Stimulated activated CD8-positive, alpha-beta memory T cell treated with anti-CD3 and anti-CD28 coated beads, Interleukin-12 subunit alpha, Interleukin-12 subunit beta, amount 100 ng/mL, for 4 hours (primary cell): ENCODE measurements at places on chromosomes 7 and 10.

GRCh38 chr10:68088740-68089139 is 13.7 kb upstream of the HERC4 start:
- no peak for DNase-seq

DNA sequence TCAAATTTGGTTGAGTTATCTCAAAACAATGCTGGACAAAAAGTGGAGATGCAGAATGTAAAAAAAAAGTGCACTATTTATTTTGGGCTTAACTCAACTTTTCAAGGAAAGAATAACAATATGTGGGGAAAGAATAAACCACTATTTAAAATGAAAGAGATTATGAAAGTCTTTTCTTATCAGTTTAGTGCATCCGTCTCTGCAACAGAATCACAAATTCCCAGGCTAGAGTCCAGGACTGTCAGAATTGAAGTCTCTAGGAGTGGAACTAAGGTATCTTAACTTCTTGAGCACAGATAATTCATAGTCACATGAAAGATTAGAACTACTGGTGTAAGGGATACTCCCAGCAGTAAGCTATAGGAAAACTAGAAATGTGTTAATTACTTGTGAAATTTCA is 1200.3 kb upstream of the LRRN3 start:
- no peak for DNase-seq

DNA sequence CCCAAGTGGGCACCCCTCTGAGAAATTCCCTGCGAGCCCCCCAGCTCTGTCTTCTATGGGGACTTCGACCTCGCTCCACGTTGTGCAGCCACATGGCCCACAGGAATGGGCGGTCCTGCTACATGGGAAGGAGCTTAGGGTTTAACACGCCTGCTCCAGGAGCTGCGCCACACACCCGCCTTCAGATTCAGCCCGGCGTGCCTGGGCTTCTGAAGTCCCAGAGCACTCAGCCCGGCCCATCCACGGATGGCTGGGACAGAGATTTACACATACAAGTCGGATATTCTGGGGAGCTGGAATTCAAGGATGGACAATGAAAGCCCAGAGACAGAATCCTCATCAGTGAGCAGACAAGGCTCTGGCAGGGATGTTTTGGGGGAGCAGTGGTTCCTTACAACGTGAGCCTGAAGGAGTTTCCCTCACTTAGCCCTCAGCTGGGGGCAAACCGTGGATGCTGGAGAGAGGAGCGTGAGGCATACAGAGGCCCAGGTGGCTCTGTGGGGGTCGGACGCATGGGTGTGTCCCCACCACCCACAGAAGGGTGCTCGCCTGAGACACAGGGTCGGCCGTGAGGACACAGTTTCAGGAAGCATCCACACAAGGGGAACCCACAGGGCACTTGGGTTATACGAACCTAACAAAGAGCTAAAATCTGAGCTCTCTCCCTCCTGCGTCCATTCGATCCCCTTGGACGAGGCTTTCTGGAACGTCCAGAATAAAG is 372.9 kb downstream of the DNAJB6 start:
- no peak for DNase-seq

DNA sequence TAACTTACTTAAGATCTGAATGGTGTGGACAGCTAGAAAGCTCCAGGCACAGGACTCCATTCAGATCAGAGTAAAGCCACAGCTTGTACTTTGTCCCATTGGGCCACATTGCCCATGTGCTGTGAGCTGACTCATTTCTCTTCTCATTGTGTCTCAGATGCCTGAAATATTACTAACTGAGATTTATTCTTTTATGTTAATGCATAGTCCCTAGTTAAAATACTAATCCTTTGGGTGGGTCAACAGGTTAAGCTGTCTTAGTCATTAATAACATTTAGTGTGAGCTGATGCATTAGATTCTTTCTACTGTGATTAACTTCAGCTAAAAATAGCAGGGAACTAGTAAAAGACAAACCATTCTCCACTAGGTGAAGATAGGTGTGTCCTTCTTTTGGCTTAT is 104.7 kb upstream of the ARMC3 start:
- DNase-seq, result no peak

GRCh38 chr7:105589356-105590077 is 8.2 kb upstream of the EFCAB10 start:
- DNase-seq, result no peak

- DNase-seq, result no peak
Measured at GRCh38 chr7:127477295-127478023, 85.0 kb upstream of the ZNF800 start.

DNA sequence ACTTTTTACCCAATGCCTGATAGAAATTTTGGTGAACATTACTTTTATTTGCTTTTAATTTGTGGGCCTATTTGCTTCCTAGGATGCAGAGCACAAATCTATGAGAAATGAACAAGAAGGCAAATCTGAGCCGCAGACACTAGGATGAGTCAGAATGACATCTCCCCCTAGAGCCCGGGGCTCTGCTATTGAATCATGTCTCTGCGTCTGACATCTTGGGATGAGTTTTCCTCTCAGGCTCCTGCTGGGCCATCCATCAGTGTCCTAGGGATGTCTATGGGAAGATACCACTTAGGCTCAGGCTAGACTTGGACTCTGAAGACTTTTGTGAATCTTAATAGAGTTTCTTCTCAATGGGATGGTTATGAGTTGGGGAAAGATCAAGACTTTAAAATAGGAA is 157.3 kb upstream of the MTPN start:
- DNase-seq, result no peak

DNA sequence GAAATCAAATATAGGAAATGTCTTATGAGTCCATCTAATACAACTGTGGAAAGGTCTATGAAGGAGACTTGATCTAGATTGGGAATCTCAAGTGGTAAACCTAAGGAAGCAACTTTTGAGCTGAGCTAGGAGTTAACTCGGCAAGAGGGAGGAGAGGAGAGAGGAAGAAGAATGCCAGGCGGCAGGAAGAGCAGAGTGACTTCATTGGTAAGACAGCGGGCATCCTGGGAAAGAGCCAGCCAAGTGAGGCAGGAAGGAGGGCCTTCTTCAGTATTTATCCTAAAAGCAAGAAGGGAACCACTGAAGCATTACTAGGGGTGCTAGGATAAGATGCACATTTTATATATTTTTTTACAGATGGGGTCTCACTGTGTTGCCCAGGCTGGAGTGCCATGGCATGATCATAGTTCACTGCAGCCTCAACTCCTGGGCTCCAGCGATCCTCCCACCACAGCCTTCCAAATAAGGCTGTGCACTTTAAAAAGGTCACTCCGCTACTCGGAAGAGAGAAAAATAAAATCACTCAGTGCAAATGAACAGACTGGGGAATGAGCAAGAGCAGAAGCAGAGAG is 2.0 kb downstream of the BCL7B start:
- no peak for DNase-seq

- no peak for DNase-seq
Measured at GRCh38 chr10:480498-480927, 209.0 kb downstream of the DIP2C start.

DNA sequence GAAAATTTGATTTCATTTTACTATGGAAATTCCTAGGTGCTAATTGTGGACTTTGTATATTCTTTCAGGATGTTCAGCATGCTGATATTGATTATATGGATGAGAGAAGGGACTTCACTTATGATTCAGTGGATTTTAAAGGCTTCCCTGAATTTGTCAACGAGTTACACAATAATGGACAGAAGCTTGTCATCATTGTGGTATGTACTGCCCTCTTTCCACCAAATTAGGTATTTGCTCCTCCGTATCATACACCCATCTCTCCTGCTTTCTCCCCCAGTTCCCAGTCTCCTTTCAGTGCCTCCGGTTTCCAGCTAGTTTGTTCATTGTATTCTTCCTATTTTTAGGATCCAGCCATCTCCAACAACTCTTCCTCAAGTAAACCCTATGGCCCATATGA is 34.6 kb downstream of the MGAM start:
- DNase-seq, result no peak

DNA sequence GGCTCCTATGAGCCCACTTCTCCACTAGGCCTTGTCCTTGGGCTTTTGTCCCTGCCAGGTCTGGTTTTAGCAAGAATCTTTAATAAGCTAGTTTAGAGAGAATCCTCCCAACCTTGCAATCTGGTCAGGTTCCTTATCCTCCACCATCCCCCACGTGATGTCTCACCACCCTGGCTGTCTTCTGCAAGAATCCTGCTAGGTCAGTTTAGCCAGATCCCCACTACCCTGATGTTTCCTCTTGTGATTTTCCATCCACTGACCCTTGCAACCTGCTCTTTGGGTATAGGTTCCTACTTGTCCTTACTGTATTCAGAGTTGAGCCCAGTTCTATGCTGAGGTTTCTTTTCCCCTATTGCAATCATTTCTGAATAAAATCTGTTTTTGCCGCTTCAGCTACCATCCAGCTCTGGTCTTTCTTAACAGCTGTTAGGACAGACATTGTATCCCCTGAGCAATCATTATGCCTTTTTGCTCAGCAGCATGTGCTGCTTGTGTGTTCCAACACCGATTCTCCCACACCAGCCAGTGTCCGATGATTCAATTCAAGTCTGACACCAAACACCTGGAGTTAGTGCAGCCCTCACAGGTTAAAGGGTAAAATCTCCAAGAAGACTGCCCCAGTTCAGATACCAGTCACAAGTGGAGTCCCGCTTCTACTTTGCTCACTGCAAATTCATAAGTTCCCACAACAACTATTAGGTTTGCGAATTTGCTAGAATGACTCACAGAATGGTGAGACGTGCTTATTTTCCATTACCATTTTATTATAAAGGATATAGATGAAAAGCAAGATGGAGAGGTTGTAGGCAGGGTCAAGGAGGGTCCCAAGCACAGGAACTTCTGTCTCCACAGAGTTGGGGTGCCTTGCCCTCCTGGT is 62.2 kb upstream of the ADCY1 start:
- no peak for DNase-seq
